T1000 (cell line): ENCODE measurements at places on chromosomes 4 and X.

GRCh38 chrX:147565237-147565636 is 346.5 kb upstream of the FMR1 start:
- no peak for DNase-seq

DNA sequence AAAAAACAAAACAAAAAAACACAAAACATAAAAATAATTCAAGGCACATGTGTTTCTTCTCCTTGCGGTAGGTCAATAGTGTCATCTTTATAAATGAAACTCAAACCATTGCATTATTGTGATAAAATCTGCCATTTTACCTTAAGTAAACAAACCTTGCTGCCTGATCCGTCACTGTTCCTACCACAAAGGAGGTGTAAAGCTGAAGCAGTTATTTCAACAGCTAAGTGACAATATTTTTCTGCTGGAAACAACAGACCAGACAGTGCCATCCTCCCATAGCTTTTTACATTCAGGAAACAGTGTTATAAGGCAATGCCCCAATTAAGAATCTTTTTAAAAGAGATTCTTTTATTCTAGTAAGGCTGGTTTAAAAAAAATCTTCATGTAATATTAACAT is 242.7 kb downstream of the PPP1R2C start:
- DNase-seq, result no peak

DNA sequence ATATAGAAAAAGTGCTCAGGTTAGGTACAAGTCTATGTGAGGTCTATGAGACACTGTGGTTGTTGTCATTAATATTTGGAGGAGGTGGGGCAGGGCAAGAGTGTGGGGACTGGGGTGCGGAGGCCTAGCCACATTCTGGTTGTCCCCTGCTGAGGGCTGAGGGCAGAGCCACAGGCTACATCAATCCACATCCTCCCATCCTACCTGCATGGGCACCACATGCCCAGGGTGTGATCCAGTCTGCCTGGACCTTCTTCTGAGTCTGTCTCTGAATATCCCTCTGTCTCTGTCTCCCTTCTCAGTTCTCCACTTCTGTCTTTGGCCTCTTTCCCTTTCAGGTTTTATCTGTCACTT is 1.2 kb upstream of the GATA1 start:
- no peak for DNase-seq

GRCh38 chrX:31024866-31025265 is 47.0 kb downstream of the FTHL17 start:
- no peak for DNase-seq

GRCh38 chr4:80255329-80256095 is 11.0 kb upstream of the FGF5 start:
- DNase-seq, result no peak

DNA sequence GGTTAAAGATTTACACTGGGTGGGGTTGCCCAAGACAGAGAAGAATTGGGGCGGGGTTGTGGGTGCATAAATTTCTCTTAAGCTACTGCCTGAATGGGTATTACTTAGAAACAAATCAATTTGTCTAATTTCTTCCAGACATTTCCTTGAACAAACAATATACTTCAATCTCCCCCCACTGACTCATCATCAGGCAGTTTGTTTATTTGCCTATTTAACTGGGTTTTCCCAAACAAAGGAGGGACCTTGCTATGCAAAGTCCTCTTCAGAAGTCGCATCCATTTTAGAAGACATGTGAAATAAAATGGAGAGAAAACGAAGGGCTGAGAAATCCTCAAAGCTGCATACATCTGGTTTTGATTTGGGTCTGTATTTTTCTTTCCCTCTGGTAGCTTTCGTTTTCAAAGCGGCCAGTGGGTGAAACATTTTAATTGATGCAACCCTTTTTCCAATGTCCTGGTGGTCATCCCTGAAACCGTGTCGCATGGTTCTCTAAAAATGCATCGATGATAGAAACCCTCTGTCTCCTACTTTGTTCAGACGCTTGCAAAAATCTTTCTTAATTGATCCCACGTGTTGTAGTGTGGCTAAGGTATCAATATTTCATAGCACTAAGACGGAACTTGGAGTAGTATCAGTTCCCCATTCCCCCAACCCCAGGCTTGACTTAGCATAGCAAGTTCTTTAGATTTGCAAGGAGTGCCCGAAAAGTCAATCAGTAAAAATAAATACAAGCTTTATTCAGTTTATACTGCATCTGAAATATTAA is 115.1 kb upstream of the MXRA5 start:
- DNase-seq, result peak; percentile 1

GRCh38 chr4:78167510-78167909 is 110.4 kb downstream of the FRAS1 start:
- DNase-seq, result no peak

GRCh38 chr4:22900876-22901275 is 208.1 kb downstream of the GBA3 start:
- no peak for DNase-seq

DNA sequence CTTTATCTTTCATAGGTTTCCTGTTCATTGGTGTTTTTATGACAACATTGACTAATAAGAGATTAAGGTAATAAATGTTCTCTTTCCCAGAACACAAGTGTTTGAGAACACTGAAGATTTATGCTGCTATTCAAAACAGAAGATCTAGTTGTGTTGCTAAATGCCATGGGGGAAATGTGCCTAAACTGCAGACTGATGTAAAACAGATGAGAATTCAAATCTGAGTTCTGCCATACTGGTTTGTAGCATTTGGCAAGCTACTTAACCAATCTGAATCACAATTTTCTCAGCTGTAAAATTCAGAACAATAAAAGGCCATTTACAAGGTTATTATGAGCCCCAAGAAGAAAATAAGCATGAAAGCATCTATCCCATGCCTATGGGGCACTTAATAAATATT is 2.3 kb downstream of the SLC10A6 start:
- DNase-seq, result no peak
